Natural killer cell treated with Interleukin-12 subunit alpha and Interleukin-12 subunit beta and Interleukin-15 and Interleukin-18, amount 100 ng/mL, for 72 hours (primary cell): ENCODE measurements at places on chromosomes 6 and 20.

GRCh38 chr20:37243076-37243936 lies 18.3 kb downstream of the GHRH start:
- DNase-seq, result no peak
- H3K27ac ChIP-seq, result no peak overlapping the region
- no peaks in the 10 kb centered on the region for H3K4me1 ChIP-seq
- no peaks in the 10 kb centered on the region for H3K27me3 ChIP-seq
- no peak overlapping the region for H3K4me3 ChIP-seq
- H3K36me3 ChIP-seq, result peaks cover 17% of the 10 kb centered on the region

- no peaks in the 10 kb centered on the region for H3K36me3 ChIP-seq
- H3K4me1 ChIP-seq, result no peaks in the 10 kb centered on the region
- H3K4me3 ChIP-seq, result no peak overlapping the region
- no peak overlapping the region for H3K27ac ChIP-seq
Observed at GRCh38 chr6:115767931-115768330, 292.8 kb downstream of the FRK start.

- no peaks in the 10 kb centered on the region for H3K27me3 ChIP-seq
- no peak overlapping the region for H3K27ac ChIP-seq
- no peak for DNase-seq
- peaks cover 36% of the 10 kb centered on the region for H3K4me1 ChIP-seq
Observed at GRCh38 chr20:48682529-48683363, 145.1 kb downstream of the PREX1 start.

- no peak overlapping the region for H3K4me3 ChIP-seq
- peaks cover 18% of the 10 kb centered on the region for H3K4me1 ChIP-seq
- H3K36me3 ChIP-seq, result no peaks in the 10 kb centered on the region
- H3K27ac ChIP-seq, result no peak overlapping the region
- no peaks in the 10 kb centered on the region for H3K27me3 ChIP-seq
Observed at GRCh38 chr20:31837896-31838397, 7.5 kb downstream of the FOXS1 start.

- DNase-seq, result no peak
- peaks cover 5% of the 10 kb centered on the region for H3K36me3 ChIP-seq
- H3K4me3 ChIP-seq, result peak overlapping the region; percentile 40
- H3K27me3 ChIP-seq, result no peaks in the 10 kb centered on the region
- peak overlapping the region; percentile 73 for H3K27ac ChIP-seq
- H3K4me1 ChIP-seq, result peaks cover 63% of the 10 kb centered on the region
Observed at GRCh38 chr6:30321692-30322388, 4.9 kb upstream of the TRIM39 start.

DNA sequence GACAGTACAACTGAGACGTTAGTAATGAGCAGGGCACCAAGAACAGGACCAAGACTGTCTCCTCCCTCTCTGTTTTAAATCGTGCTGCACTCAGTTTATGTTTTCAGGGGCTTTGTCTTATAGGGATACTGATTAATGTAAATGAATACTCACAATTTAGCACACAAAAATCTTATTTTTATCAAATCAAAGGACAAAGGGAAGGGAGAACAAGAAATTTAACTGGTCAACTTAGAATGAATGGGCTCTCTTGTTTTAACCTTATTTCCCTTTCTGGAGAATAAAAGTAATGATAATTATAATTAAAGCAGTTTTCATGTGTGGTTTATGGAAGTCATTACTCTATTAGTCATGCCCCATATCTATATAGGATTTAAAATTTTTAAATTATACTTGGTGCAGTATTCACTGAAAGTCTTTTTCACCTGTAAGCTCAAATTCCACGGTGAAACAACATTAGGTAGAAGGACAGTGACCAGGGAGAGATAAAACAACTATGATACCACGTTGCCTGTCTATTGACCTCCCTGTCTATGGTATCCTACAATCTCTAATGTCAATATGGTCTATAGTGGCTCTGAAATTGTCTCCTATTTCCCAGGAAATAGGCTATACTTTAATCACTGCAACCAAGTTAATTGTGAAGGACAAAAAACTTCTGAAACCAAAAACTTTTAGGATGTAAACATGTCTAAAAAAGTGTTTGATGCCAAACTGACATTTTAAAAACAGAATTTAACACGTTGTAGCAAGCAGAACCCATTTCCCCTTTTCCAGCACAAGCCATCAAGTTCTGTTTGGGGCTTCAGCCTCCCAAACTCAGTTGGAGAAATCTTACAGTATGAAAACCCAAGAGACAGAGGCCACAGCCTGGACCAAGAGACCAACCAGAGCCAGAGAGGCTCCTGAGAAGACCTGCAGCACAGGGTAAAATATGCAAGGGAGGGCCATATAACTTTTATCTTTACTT lies 15.0 kb downstream of the ELOVL5 start:
- DNase-seq, result no peak
- peak overlapping the region; percentile 14 for H3K4me3 ChIP-seq
- no peaks in the 10 kb centered on the region for H3K27me3 ChIP-seq

DNA sequence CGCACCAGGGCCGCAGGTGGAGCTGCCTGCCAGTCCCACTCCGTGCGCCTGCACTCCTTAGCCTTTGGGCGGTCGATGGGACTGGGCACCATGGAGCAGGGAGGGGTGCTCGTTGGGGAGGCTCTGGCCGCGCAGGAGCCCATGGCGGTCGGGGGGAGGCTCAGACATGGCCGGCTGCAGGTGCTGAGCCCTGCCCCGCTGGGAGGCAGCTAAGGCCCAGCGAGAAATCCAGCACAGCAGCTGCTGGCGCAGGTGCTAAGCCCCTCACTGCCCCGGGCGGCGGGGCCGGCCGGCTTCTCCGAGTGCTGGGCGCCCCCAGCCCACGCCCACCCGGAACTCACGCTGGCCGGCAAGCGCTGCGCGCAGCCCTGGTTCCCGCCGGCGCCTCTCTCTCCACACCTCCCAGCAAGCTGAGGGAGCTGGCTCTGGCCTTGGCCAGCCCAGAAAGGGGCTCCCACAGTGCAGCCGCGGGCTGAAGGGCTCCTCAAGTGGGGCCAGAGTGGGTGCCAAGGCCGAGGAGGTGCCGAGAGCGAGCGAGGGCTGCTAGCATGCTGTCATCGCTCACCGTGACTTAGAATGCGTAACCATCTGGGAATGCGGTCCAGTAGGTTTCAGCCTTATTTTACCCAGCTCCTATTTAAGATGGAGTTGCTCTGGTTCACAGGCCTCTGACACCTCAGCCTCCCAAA lies 77.3 kb downstream of the C6orf52 start:
- H3K4me1 ChIP-seq, result peaks cover 18% of the 10 kb centered on the region
- DNase-seq, result no peak
- no peak overlapping the region for H3K27ac ChIP-seq
- no peak overlapping the region for H3K4me3 ChIP-seq
- H3K36me3 ChIP-seq, result no peaks in the 10 kb centered on the region

DNA sequence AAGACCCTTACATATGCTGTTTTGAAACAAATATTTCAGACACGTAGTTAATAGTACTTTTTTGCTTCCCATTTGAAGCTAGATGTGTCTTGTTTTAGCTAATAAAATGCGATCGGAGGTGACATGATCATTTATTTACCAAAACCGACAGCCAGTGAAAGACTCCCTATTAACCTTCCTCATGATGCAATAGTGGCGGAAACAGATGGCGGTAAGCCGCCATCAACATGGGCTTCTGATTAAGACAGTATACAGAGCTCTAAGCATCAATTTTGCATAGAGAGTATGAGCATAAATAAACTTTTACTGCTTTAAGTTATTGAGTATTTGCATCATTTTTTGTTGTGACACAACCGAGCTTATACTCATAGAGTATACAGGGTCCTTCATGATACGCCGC lies 1282.4 kb upstream of the ADGRB3 start:
- no peak overlapping the region for H3K27ac ChIP-seq
- H3K27me3 ChIP-seq, result no peaks in the 10 kb centered on the region
- H3K36me3 ChIP-seq, result peaks cover 11% of the 10 kb centered on the region
- no peak for DNase-seq

- no peak overlapping the region for H3K27ac ChIP-seq
- peaks cover 11% of the 10 kb centered on the region for H3K4me1 ChIP-seq
- H3K36me3 ChIP-seq, result no peaks in the 10 kb centered on the region
- no peak overlapping the region for H3K4me3 ChIP-seq
Observed at GRCh38 chr6:170094686-170095272, 196.1 kb downstream of the DLL1 start.
